Hematopoietic multipotent progenitor cell treated with erythropoietin and hydrocortisone succinate and interleukin-3 and kit ligand, for 4 days (in vitro differentiated cells): ENCODE measurements at places on chromosomes 7 and 10.
A peak's percentile ranks its signal among the peaks of the same experiment; 100 is the strongest.

- no peak for DNase-seq
Observed at GRCh38 chr10:129793996-129794395, 170.1 kb downstream of the EBF3 start.

GRCh38 chr10:114825513-114826253, 4.1 kb downstream of the FHIP2A start:
- DNase-seq, result no peak

DNA sequence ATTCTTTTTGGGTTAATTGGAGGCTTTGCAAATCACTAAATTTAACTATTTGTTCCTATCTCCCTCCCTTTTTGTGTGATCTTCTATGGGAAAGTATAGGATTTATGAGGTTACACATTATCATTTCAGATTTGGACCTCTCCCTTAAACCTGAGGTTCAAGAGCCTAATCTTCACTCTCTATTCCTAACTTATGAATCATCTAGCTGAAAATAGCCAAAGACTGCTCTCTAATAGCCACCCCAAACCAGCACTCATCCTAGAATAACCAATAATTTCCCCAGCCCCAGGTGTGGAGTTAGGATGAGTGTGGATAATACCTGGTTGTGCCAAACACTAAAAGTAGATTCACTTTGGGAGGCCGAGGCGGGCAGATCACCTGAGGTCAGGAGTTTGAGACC, 499.2 kb downstream of the GFRA1 start:
- DNase-seq, result no peak

- peak; percentile 63 for DNase-seq
Observed at GRCh38 chr10:15035385-15036301, 8.1 kb upstream of the OLAH start.

DNA sequence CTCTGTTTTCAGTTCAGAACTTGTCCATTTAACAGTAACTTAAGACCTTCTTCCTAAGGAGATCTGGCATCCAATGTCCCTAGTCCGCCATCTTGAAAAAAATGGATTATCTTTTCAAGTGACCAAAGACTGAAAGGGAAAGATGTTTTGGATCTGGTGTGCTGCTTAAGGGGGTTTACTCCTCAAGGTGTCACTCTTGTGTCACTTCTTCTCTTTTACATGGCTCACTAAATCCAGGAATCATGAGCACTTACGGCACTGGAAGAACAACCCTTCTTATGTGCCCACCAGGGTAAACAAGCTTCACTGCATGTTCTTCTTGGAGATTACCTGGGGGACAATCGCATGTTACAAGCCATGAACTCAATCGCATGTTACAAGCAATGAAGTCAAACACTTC, 43.7 kb downstream of the ANXA8 start:
- no peak for DNase-seq

- DNase-seq, result no peak
Observed at GRCh38 chr10:90591629-90592028, 266.2 kb downstream of the HTR7 start.

DNA sequence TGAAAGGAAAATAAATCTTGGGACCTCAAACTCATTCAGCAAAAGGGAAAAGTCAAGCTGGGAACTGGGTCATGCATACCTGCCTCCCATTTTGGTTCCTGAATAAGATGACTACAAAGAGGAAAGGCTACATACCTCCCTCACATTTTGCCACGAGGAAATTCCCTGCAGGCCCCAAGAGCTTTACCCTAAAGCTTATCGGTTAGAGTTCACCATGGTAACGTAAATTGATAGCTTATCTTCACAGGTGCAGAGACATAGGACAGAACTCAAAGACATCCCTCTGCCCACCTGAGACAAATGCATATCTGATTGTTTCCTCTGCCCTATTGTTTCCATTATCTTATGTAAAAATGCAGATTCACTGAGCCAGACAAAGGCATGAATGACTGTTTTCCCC, 31.5 kb upstream of the GRB10 start:
- DNase-seq, result no peak

DNA sequence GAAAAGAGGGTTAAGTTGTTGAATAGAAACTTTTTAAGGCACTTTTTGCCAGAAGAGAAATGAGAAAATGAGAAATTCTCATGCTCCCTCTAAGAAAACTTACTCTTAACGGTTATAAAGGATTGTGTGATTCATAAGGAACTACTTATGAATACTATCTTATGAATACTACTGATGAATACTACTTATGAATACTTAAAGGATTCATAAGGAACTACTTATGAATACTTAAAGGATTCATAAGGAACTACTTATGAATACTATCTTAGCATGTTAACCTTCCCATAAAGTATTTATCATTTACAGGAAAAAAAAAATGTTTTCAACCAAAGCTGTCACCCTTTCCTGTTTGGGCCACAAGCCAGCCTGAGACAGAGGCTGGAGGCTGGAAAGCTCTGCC, 53.1 kb upstream of the UCN3 start:
- no peak for DNase-seq

DNA sequence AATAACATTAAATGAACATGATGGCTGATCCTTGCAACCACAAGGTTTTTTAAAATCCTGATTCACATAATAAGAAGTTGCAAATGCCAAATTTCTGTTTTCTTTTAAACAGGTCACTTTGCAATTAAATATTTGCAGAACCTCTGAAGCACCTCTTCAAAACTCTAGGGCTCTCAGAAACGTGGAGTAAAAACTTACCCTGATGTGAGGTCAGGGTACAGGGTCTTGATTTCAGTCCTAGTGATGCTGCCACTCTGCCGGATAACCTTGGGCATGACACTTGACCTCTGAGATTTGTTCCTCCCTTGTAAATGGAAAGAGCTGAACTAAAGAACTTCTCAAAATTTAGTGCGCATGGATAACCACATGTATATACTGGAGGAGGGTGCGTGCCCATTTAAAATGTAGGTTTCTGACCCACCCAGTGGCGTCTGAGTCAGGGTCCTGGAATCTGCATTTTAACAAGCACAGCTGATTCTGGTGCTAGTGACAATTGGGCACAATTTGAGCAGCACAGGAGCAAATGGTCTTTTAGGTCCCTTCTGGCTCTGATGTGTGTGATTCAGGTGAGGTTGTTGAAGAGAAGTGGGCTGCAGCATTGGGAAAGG, 35.5 kb upstream of the TNPO3 start:
- DNase-seq, result no peak

DNA sequence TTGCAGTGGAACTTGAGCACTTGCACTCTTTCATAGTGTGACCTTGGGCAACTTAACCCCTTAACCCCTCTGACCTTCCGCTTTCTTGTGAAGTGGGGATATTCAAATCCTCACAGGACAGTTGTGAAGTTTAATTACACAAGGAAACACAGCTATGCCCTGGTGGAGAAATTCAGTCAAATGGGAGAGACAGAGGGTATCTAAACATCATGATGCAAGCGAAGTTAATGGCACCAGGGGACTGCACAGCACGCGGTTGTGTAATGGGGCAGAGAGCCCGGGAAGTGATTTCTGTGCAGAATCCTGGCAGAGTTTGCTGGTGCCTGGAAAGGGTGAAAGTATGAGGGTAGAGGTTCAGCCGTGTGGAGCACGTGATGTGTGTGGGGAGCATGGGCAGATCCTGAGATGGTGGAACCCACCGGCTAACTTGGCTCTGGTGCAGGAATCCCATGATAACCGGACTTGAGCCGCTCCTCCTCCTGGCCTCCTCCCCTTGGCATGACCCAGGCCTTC, 51.7 kb downstream of the SNX10 start:
- no peak for DNase-seq

GRCh38 chr7:100190048-100190711, 12.5 kb downstream of the STAG3 start:
- peak; percentile 79 for DNase-seq

GRCh38 chr10:89481662-89482061, 53.7 kb downstream of the SLC16A12 start:
- no peak for DNase-seq

DNA sequence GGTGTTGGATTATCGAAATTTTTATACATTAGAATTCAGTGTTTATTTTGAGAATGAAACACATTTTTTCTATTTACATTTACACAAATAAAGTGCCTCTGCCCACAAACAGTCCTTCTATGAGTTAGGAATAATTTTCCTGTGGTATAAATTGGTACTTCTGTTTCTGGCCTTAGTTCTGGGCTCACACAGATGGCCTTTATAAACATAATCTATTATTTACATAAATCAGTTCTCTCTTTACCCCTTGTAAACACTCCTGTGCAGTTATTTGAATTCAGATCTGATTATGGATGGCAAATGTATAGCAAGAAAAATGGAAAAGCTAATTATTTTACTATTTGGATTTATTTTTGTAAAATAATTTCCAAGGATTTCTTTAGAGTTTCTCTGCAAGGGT, 143.2 kb downstream of the PRKG1 start:
- DNase-seq, result no peak

DNA sequence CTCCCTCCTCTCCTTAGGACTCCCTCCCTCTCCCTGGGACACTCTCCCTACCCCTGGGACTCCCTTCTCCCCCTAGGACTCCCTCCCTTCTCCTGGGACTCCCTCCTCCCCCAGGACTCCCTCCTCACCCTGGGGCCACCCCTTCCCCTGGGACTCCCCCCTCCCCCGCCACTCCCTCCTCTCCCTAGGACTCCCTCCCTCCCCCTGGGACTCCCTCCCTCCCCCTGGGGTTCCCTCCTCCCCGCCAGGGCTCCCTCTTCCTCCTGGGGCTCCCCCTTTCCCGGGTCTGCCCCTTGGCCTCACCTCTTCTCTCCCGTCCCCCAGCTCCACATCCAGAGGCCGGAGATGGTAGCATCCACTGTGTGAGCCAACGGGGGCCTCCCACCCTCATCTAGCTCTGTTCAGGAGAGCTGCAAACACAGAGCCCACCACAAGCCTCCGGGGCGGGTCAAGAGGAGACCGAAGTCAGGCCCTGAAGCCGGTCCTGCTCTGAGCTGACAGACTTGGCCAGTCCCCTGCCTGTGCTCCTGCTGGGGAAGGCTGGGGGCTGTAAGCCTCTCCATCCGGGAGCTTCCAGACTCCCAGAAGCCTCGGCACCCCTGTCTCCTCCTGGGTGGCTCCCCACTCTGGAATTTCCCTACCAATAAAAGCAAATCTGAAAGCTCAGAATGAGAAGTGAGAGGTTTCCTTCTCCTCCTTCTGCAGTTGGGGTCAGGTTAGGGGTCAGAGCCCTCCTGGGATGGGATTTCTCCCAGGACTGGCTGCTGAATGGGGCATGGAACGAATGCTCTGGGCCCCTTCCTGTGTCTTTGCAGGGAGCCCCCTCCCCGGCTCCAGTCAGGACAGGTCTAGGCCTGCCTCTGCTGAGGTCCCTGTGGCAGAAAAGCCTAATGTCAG, 1.4 kb upstream of the MUC17 start:
- DNase-seq, result no peak

DNA sequence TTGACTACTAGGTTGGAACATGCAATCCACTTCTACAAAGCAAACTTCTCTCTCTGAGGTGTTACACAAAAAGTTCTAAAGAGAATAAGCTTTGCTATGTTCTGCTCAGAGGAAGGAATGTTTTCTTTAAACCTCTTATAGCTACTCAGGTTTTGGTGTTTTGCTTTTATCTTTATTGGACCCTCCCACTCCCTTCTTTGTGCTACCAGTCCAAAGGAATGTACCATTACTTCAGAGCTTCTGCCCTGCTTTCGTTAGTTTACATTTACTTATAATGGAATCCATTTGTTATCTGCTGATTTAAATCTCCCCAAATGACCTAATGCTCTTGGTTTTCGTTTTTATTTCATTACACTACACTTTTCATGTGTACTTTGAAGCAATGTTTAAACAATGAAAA, 154.9 kb downstream of the ATE1 start:
- no peak for DNase-seq

DNA sequence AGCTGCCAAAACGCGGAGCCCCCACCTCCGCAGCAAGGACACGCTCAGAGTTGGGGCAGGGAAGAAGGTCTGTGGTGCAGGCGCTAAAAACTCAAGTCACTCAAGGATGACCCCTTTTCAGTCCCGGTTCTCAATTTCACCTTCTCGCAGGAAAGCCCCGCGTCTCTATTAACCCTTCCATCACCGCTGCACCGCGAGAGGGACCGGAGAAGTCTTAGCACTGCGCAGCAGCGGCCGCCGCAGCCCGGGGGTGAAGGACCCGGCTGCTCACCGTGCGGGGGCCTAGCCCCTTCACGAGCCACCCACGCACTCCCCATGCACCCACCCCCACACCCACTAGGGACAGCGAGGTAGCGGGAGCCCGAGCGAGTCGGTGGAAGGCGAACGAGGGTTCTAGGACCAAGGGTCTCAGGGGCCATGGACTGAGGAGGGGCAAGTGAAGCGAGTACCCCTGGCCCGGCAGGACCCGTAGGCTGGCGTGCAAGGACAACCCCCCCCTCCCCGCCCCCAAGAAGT, 162.9 kb downstream of the SH3PXD2A start:
- DNase-seq, result no peak

DNA sequence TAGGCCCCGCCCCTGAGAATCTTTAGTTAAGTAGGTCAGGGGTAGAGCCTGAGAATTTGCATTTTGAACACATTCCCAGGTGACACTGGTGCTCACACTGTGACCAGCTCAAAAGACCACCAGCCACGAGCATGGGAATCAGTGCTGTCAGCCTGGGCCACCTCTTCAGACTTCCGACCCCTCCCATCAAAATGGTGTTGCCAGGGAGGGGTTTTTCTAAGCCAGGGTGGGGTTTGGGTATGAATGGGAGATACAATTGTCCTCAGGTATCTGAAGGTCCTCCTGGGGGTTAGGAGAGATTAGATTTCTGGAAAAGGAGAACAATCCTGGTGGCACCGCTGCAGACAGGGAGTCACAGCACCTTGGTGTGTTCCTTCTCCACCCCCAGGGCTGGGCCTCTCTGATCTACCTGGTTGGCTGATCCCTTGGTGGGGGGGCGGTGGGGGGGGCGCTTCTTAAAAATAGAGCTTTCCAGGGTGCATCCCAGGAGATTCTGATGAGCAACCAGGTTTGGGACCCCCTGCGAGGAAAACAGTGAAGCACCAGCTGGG, 111.5 kb upstream of the ANLN start:
- DNase-seq, result no peak

- DNase-seq, result no peak
Observed at GRCh38 chr10:34280599-34281374, 534.3 kb downstream of the PARD3 start.

DNA sequence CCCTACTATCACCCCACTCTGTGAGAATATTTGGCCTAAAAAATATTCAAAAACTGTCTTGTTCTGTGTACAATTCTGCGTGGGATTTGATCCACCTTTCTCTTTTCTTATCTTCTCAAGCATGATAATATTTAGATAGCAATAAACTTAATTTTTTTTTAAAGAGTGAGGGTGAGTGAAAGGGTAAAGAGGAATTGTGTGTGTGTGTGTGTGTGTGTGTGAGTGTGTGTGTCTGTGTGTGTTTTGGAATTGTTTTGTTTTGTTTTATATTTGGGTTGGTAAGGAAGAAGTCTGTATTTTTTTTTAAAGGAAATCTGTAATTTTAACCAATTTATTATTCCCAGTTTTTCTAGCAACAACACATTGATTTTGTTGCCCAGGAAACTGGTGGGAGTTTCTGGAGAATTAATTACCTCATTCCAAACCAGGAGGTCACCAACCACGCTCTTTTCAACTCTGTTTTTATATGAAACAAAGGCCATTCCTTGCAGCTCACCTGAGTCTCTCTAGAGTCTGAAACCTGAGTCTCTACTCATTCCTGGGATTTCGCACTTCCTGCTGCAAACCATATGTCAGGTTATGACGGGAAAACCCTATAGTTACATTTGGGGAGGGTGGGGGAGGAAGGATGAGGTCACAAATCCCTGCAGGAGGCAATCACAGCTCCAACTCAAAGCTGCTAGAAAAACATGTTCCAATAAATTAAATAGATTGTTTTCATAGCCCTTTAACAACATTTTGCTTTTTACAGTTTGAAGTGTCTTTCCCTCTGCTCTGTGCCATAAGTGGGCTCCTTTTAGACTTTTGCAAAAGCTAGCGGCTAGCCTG, 38.1 kb upstream of the XPNPEP1 start:
- no peak for DNase-seq

- no peak for DNase-seq
Observed at GRCh38 chr7:110870926-110871325, 220.0 kb upstream of the LRRN3 start.
